ENCODE measurements at places on chromosomes 16 and 17.
A peak's percentile ranks its signal among the peaks of the same experiment; 100 is the strongest.

DNA sequence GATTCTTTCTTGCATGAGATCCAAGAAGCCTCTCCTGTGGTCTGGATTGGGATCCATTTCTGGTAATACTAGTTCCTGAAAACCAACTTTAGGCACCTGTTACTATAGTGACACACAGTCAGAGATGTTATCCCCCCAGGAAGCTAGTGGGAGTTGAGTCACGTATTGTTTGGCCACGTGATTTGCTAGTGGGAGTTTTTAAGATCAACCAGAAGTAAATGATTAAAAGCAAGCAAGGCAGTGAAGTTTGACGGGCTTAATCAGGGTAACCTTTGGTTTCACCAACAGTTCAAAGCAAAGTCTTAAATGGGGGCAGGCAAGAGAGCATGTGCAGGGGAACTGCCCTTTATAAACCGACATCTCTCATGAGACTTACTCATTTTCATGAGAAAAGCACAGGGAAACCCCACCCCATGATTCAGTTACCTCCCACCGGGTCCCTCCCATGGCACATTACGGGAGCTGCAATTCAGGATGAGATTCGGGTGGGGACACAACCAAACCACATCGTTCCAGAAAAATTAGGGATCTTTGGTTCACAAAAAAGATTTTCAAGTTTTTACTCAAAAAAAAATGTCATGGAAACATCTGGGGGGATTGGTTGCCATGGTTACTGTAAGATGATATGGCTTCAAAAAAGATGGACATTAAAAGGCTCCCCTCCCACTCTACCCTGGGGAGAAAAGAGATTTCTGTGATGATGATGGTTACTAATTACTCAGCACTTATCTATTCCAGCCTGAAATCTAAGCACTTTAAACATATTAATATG, 483.1 kb upstream of the ERCC4 start:
- DNase-seq, result peak; percentile 74

DNA sequence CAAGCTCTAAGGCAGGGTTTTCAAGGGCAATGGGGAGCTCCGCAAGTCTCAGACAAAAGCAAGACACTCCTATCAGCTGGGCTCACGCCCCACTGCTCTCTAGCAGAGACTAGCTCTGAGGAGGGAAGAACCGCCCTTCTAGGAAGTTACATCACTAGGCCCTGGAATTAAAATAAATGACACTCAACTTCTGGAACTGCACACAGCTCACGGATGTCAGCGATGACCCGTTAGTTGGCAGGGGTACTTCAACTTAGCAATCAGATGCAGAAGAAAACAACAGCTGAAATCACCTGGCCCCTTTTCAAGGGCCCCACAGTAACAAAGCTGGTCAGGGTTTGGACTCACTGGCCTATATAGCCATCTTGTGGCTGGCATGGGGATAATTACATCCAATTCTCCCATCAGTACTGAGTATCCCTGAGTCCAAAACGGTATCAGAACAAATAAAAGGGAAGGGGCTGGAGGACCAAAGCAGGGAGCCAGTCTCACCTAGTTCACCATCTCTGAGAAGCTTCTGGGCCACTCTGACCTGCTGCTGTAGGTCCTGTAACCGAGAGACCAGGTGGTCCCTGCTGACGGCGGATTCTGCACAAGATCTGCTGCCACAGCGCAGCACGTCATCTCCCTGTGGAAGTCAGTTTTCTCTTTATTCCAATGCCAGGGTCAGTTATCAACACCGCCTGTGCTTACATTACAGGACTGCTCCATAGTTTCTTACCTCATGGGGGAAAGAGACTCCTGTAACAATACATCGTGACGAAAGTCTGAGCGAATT, 22.2 kb downstream of the SERPINF1 start:
- peak; percentile 55 for DNase-seq

DNA sequence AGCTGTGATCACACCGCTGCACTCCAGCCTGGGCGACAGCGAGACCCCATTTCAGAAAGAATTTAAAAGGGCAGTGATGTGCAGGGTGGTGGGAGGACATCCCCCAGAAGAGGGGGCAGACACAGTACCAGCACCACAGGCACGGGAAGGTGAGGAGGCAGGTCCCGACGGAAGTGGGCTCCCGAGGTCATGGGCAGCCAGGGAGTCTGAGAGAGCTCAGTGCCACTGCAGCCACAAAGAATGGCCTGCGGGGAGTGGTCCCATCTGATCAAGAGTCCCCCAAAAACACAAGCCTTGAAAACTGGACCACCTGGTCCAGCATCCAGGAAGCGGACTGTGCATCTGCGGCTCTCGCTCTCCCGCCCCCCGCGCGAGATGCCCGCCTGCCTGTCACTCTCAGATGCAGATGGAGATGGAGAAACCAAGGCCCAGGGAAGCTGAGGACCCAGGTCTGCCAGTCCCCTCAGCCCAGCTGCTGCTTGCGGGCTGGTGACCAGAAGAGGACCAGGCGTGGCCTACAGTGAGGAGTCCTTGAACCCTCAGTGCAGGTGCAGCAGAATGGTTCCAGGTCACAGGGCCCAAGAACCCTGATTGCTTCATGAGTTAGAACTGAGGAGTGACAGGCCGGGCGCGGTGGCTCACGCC, 4.3 kb upstream of the CAPN15 start:
- DNase-seq, result no peak

DNA sequence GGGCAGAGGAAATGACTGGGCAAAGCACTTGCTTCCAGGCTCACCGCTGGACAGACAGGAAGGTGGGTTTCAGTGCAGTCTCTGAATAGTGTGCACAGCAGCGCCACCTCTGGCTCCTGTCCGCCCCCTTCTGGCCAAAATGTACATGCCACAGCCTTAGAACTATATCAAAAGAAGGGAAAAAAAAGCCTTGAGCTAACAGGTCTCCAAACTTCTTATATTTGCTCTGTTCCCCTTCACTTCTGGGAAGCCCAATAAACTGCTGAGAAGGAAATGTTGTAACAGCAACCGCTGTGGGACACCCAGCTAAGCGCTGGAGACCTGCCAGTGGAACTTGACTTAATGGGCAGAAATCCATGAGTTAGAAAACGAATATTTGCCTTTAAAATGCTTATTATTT, 17.5 kb downstream of the COG7 start:
- peak; percentile 93 for DNase-seq

DNA sequence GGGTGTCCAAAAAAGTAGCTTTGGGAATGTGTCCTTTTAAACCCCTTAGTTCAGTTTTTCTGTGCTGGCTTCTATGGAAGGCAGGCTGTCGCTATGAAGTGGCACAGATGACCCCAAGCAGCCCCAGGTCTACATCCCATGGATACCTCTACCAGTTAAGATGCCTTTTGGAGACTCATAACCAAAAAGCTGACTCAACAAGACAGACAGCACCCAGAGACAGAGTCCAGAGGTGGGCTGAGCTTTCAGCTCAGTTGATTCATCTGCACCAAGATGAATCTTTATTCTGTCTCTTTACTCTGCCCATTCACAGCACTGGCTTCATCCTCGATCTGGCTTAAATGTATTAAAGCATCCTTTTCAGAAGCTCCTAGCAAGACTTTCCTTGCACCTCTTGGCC, 29.8 kb upstream of the RBBP6 start:
- DNase-seq, result no peak

DNA sequence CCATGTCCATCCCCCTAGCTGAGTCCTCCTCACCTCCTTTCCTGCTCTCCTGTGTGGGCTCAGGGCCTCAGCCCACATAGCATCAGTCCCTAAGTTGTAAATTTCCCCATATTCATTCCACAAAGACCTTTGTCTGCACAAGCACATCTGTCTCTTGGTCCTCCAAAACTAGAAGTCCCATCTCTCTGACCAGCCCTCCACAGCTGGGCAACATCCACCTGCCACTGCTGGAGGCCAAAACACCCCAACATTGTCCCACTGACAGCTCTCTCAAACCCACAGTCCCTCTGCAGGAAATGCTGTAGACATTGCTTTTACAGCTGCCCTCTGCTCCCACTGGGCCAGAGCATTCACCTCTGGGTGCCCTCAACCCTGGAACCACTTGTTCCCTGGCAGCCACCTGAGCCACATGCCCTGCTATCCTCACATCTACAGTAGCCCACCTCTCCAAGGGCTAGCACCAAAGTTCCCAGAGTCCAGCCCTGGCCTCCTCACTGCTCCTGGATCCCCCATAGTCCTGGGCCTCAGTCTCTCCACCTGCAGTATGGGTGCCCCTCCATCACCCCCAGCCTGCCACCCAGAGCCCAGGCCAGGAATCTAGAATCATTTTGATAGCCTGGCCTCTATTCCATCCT, 1722.7 kb downstream of the TP53TG3F start:
- DNase-seq, result no peak

Measured in KBM-7 (cell line).